Stimulated activated CD4-positive, alpha-beta T cell treated with anti-CD3 and anti-CD28 coated beads, Interleukin-15, amount 100 ng/mL, for 1 hour (primary cell): ENCODE measurements at places on chromosomes 16 and 17.
A peak's percentile ranks its signal among the peaks of the same experiment; 100 is the strongest.

- DNase-seq, result no peak
Measured at GRCh38 chr17:32529604-32530003, 42.8 kb downstream of the CDK5R1 start.

- peak; percentile 90 for DNase-seq
Measured at GRCh38 chr16:77722309-77723107, at the start of gene NUDT7. TSS of gene NUDT7 (plus strand) at chr16:77722514. CDS start at chr16:77722583, 69 bp downstream.

GRCh38 chr16:15647294-15648014 lies 2.6 kb upstream of the NDE1 start:
- DNase-seq, result no peak

GRCh38 chr16:12837291-12837690 lies 33.6 kb upstream of the CPPED1 start:
- no peak for DNase-seq

DNA sequence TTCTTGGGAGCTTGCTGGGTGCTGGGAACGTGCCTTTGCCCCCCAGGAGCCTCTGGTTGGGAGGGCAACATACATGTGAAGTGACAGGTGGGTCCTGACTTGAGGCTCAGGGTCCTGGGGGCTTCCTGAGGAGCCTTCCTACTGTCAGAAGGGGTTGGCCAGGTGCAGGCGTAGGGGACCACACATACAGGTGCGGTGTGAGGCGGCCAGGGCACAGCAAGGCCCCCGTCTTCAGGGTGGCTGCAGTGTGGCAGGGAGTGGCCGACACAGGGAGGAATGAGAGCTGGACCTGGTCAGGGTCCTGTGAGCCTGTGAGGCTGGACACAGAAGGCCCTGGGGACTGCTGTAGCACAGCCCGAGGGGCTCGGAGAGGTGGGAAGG lies 10.6 kb downstream of the TCF25 start:
- no peak for DNase-seq
